ENCODE measurements at places on chromosomes 6 and 20.
A peak's percentile ranks its signal among the peaks of the same experiment; 100 is the strongest.

DNA sequence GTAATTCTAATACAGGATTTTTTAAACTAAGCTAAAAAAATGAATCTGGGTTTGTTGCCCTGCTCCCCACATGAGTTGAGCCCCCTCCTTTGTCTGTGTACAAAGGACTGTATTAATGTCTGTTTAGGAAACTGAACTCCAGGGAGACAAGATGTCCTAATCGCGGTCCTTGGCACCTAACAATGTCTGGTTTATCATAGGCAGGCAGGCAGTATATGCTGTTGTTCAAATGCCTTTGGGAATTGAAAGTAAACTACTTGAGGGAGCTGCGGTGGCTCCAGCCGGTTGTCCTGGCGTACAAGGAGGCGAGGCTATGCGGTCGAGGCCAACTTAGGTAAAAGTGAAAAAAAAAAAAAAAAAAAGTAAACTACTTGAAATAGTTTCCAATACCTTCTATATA is 98.5 kb downstream of the TULP4 start:
- DNase-seq, result no peak

DNA sequence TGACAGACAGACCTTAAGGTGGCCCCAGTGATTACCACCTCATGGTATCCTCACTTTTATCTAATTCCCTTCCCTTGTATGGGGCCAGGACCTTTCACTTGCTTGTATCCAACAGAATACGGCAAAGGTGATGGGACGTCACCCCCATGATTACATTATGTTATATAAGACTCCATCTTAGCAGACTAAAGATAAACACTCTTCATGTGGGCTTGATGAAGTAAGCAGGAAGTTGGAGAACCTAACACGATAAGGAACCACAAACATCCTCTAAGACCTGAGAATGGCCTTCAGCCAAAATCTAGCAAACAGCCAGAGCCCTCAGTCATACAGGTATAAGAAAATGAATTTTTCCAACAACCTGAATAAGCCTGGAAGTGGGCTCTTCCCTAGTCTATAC is 8.0 kb downstream of the SLC17A3 start:
- DNase-seq, result no peak

DNA sequence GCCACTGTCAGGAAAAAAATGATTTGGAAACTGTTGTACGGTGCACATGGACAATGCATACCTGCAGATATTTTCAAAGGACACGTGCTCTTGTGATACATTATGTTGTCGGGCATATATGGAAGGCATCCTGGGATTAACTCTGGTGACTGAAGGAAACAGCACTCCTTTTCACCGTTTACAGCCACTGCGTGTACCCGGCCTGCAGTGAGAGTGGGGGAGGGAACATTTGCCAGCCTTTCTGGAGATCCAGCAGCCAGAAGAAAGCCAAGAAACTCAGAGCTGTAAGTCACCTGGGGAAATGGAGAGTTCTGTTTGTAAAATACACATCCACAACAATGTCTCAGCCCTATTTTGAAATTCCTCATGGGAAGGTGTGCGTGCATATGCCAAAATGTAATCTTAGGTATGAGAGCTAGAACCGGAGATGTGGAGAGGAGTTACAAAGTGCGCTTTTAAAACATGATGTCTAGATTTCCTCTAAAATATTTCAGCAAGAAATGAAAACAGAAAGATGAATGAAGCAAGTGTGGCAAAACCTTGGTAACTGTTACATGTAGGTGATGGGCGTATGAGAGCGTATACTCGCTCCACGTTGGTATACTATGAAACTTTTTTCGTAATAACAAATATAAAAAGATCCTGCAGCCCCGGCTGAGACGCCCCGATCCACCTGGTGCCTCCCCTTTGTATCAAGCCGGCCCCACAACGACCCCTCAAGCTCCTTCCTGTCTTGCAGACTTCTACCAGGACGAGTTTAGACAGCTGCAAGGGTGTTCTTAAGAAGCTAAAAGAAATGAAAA is 8.6 kb upstream of the FOXF2 start:
- no peak for DNase-seq

DNA sequence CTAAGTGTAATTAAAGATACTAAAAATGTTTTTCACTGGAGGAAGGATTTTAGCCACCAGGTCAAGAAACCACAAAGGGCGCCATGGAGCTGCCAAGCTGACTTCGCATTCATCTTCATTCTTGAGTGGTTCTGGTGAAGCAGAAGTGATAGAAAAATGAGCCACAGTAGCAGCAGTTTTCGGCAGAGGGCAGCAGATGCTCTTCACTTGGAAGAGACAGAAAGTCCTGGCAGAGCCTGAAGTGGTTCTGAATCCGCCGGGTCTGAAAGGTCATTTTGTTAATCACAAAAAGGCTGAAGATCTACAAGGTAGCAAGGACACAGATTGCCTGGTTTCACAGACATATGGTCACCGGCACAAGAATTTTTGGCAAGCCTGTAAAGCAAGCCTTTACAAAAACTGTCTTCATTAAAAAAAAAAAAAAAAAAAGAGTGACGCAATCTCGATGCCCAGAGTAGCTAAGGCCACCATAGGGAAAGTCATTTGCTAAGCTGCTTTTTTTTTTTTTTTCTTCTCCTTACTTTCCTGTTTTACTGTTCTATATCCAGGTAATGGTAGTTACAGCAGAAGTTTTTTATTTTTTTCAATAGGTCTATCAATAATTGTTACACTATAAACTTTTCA is 345.1 kb upstream of the AGPAT4 start:
- peak; percentile 27 for DNase-seq

GRCh38 chr20:1707588-1708449 is 50.2 kb upstream of the SIRPG start:
- no peak for DNase-seq

All from KBM-7 (cell line).